ENCODE measurements at places on chromosomes 1 and 21.

GRCh38 chr1:56399795-56400194 is 179.6 kb downstream of the PLPP3 start:
- DNase-seq, result no peak

- DNase-seq, result no peak
Measured at GRCh38 chr1:43520100-43520778, 10.4 kb upstream of the PTPRF start.

DNA sequence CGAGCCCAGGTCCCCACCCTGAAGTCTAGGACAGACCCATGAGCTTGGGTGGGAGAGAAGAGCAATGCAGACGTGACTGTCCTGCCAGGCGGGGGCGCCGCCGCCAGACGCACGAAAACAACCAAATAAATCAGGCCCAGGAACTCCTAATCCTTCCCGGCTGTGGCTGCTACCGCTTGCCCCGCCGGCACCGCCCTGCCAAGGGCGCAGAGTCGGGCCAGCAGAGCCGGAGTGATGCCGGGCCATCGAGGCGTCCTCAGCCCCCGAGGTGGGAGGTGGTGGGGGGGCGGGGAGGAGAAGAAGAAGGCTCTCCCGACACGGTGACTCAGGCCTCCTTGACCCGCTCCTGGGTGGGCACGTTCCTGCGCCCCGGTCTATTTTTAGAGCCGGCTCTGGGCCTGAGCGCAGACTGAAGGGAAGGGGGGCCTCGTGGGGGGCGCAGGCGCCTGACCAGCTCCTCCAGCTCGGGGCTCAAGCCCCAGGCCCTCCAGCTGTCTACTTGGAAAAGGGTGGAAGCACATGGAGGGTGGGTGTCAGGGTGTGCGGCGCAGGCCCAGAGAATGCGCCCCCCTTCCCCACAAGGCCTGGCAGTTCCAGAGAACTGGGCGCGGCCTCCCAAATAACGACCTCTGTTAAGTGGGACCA is 10.7 kb upstream of the COL16A1 start:
- no peak for DNase-seq

- no peak for DNase-seq
Measured at GRCh38 chr1:11634365-11635192, 19.6 kb downstream of the FBXO2 start.

GRCh38 chr1:107358619-107359327 is 217.9 kb downstream of the NTNG1 start:
- no peak for DNase-seq
